ENCODE measurements at places on chromosomes 6 and 20.
A peak's percentile ranks its signal among the peaks of the same experiment; 100 is the strongest.

GRCh38 chr20:64001607-64002011 is 20.7 kb downstream of the PRPF6 start:
- no peak for DNase-seq

GRCh38 chr6:125154118-125154760 is 666 bp downstream of the TPD52L1 start:
- DNase-seq = no peak

DNA sequence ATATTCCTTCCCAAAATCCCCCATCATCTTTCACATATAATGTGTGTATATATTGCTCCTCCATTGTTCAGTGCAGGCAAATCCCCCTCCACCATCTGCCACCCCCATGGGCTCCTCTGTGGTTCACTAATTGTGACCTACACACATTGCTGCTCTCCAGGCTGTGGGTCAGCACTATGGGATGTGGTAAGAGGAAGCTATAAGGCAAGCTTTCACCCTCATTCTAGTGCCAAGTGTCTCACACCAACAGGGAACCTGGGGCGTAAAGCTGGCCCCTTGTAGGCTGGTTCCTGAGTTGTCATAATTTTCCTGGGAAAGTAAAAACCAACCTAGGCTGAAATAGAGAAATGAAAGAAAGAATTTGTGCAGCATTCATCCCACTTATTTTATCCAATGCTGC is 16.8 kb downstream of the FKBP1A start:
- DNase-seq = no peak

DNA sequence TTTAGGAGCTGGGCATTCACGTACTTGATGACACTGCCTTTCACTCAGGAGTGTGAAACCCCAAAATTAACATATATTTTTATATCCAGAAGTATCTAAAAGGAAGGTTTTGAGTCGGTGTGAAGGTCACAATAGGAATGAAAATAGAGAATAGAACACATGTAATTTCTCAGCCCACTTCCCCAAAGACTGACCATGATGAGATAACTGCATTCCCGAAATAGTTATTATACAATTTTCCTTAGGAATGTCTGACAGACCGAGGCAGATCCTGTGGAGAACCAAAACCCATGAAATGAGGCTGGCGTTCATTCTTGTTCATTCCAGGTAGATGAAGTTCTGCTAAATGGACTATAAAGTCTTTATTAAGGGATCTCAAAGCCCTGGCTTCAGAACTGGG is 10.3 kb downstream of the NSFL1C start:
- no peak for DNase-seq

DNA sequence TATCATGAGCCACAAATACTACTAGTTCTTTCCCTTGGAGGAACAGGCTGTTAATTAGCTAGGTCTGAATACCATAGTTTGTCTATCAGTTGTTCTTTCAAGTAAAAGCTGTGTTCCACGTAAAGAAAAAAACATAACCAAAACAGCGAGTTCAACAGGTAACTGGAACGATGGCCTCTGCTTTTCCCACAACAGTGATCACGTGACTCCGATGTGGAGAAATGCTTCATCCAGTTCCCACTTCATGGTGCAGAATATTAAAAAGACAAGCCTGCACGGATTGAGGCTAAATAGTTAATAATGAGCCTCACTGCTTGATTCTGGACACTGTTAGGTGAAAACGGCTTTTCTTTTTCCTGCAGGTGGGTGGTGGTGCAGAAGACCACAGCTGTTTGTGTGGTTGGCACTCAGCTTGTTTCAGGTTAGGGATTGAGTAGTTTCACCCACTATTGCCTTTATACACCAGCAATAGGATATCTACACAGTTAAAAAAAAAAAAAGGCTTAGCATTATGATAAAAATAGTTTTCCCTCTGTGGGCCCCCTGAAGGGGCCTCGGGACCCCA is 88.1 kb downstream of the DACT2 start:
- DNase-seq = no peak

DNA sequence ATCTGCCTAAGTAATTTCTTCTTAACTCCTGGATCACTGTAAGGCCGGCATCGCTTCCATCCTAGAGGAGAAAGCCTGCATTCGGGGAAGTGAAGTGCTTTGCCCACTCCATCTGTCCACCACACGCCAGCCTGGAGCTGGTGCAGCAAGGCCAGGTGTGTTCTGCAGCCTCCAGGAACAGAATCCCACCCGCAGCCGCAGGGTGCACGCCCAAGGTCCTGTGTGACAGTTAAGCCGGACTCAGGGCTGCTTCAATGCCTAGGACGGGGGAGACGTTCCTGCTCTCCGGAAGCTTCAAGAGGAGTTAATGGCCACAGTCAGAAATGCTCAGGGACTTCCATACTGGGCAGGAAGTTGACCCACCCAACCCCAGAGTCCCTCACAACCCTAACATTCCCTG is 86.1 kb upstream of the QKI start:
- no peak for DNase-seq

- DNase-seq = no peak
These were observed 271.2 kb downstream of the PRL start for GRCh38 chr6:22025468-22026163.

DNA sequence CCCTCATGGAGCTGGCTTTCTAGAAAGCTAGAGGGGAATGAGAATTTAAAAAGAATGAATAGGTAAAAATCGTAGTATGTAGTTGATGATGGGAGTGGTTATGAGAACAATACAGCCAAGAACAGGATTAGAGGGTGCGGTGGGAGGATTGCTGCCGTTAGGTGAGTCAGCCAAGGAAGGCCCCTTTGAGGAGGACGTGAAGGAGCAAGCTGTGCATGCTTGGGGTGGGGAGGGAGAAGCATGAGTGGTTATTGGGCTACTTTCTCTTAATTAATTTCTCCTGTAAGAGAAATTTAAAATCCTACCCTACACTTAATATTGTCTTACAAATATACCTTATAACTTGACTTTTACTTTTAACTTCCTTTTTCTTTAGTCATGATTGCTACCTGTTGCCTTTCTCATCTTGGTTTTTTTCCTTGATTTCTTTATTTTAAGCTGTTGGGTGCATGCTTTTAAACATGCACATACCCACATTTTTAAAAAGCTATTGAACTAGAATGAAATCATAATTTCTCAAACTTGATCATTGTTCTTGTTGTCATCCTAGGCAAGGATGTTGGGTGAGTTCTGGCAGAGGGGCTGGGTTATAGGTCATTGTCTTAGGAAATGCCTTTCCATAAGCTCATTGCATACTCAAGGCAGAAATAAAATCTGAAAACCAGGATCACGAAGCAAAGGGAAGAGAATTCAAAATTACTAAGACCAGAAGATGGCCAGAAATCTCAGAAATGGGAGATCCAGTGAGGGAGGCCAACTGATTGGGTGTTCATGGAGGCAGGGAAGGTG is 114.5 kb downstream of the TCP11 start:
- DNase-seq = no peak

- DNase-seq = no peak
These were observed 335.8 kb downstream of the CDKAL1 start for GRCh38 chr6:20870021-20870420.

DNA sequence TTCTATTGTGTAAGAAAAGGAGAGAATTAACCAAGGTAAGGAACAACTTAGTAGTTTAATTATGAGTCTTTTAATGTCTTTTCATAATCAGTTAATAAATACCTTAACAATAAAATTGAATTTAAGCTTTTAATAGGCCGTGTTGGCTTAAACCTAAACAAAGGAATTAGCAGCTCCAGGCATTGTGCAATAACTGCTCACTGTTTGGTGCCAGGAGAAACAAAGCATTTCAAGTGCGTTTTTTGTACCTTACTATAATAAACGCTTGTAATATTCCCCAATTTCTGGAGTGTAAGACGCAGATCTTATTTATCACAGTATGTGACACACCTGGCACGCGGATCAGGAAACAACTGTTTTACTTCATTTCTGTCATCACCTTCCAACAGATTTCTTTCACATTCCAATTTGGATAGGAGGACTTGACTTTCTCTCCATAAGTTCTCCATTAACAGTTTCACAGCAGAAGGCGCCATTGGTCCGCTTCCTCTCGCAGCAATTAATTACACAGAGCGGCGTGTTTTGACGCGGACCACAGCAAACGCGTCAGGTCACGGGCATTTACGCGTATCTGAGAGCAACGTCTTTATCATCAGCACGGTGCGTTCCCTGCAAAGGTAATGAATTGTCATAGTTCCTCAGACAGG is 335.8 kb upstream of the NT5E start:
- no peak for DNase-seq

- DNase-seq = peak; percentile 12
These were observed 88.9 kb upstream of the ELOVL5 start for GRCh38 chr6:53437557-53438202.

DNA sequence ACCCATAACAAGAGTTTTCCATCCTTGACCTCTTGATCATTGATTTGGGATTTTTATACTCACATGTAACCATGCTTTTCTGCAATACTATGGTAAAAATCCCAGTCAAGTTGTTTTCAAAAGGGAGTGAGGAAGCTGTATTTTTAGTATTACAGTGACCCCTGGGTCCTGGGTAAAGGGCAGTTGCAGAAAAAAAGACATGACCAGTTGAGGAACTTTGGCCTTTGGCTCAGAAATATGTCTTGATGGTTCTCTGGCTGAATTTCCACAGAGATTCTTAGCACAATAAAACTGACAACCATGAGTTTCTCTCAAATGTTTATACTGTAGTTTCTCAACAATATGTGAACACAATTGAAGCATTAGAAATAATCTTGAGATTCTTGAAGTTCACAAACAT is 28.6 kb upstream of the PRL start:
- no peak for DNase-seq

- no peak for DNase-seq
These were observed 19.4 kb upstream of the MRGBP start for GRCh38 chr20:62776692-62777527.

DNA sequence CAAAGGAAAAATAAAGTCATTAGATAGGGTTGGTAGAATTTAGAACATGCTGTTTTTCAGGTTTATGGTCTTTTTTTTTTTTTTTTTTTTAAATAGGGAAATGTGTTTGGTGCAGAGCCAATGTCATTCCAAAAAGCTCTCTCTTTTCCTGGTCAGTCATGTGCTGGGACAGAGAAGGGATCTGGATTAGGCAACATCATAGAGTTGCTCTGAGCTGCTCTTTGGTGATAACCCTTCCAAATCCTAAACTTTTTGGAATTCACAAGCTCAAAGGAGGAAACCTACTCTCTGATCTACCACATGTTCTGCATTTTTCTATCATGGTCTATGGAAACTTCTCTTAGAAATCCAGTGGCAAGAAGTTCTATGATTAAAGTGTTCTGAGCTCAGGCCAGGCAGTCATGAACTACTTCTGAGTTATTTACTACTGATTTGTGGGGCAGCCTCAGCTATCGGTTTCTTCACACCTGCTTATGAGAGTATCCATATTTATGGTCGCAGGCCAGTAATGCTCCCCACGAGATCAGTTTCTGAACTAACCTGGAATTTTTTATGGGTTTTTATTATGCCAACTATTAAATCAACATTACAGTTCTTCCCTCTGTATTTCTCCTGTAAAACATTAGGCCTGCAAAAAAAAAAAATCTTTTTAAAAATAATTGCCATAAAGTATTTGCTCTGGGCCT is 4.8 kb downstream of the EDN1 start:
- DNase-seq = no peak

DNA sequence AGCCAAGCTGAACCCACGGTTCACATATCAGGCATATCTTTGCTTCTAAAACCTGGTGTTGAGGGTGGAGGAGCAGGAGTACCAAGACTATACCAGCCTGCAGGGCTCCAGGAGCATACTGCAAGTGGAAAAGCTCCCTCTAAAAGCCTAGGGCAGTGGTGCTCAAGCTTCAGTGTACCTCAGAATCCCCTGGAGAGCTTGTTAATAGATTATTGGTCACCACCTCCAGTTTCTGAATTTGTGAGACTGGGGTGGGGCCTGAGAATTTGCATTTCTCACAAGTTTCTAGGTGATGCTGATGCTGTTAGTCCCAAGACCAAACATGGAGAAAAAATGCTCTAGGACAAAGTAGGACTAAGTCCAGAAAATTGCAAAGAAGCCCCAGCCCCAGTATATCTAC is 65.4 kb downstream of the FILIP1 start:
- no peak for DNase-seq

DNA sequence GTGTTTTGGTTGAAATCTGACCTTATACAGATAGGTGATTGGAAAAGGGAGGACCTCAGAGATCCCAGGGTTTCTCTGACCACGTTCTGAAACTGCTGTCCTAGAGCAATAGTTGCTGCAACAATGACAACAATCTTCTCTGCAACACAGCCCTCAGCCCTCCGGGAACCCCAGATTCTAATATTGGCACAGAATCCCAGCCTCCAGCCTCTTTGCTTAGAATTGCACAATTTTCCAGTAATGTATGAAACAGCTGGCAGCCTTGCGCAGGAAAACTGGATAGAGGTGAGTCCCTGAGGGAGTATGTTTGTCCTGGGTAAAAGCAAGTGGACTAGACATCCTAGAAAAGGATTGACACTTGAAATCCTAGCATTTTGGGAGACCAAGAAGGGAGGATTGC is 30.4 kb upstream of the PNRC1 start:
- DNase-seq = no peak

GRCh38 chr6:69232496-69232895 is 564.3 kb downstream of the LMBRD1 start:
- no peak for DNase-seq

DNA sequence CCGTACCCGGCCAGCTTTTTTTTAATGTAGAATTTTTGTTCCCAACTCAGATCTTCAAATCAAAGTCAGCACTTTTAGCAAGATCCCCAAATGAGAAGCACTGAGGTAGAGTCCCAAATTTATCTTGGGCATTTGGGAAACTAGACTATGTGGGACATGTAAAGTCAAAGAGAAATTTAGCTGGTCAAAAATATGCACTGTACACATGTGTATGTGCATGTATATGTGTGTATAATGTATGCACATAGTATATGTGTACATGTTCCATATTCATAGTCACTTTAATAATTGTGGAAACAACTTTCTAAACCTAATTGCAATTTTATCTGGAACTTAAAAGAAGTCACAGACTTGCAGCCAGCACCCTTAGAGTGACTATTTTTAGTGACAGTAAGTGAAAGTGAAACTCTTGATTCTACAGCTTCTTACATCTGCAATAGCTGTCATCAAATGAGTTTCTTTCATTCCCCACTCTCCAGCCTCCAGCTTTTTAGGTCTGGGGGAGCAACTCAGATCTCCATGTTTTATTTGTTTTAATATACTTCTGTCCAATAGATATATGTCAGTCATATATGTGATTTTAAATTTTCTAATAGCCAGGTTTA is 53.6 kb downstream of the CDC40 start:
- no peak for DNase-seq

DNA sequence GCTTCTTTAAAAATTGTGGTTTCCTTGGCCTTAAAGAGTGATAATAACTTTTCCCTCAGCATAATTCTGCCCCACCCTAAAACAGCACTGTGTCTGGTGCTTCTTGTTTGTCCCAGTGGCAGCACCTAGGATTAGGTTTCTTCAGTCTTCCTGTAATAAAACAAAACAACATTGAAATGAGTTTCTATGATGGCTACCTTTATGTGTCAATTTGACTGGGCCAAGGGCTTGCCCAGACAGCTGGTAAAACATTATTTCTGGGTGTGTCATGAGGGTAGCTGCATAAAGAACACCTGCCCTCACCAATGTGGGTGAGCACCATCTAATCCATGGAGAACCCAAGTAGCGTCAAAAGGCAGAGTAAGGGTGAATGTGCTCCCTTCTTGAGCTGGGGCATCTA is 117.8 kb downstream of the QRSL1 start:
- DNase-seq = no peak
